Mammary epithelial cell (primary cell): ENCODE measurements at places on chromosomes 4 and X.

DNA sequence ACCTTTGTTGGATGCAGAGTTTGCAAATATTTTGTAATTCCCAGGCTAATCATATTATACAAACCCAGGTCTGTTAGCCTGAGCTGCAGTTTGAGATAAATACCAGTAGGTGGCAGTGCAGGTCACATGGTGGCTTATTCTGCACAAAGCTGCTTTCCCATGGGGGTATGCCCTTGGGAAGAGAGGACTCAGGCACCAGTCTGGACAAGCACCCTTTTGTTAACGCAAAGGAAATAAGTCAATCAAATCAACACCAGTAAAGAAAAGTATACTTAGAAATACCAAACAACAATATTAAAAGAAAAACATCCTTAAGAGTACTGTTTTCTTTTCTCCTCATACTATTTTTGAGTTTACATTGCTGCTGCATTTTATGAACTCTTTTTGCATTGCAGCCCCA is 389.0 kb upstream of the ZFP42 start:
- DNase-seq: peak; percentile 57

- peak; percentile 60 for DNase-seq
These were observed 75.6 kb downstream of the AFAP1 start for GRCh38 chr4:7863911-7864681.

DNA sequence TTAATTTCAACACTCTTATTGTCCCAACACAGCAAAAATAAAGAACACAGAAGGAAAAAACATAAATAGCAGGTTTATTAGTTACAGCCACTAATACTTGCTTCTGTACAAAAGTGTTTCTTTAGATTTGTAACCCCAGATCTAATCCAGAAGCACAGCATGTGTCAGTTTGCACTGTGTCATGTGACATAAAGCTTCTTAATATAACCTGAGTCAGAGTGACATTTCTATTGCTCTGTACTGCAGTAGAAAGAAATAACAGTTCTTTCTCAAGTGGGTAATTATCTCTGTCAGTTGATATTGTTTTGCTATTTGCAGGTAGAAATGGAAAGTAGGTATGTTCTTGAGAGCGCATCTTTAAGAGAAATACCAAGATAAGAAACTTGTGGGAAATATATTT is 422.5 kb downstream of the ZIC3 start:
- DNase-seq: no peak

GRCh38 chr4:110034026-110034393 is 121.3 kb downstream of the EGF start:
- no peak for DNase-seq

- DNase-seq: no peak
These were observed 10.0 kb downstream of the TMEM156 start for GRCh38 chr4:39022241-39022640.

GRCh38 chrX:37746218-37746941 is 33.5 kb upstream of the CYBB start:
- peak; percentile 41 for DNase-seq
